ENCODE measurements at places on chromosomes 6 and 20.

GRCh38 chr6:45445364-45445748 is 67.6 kb upstream of the SUPT3H start:
- DNase-seq = no peak

DNA sequence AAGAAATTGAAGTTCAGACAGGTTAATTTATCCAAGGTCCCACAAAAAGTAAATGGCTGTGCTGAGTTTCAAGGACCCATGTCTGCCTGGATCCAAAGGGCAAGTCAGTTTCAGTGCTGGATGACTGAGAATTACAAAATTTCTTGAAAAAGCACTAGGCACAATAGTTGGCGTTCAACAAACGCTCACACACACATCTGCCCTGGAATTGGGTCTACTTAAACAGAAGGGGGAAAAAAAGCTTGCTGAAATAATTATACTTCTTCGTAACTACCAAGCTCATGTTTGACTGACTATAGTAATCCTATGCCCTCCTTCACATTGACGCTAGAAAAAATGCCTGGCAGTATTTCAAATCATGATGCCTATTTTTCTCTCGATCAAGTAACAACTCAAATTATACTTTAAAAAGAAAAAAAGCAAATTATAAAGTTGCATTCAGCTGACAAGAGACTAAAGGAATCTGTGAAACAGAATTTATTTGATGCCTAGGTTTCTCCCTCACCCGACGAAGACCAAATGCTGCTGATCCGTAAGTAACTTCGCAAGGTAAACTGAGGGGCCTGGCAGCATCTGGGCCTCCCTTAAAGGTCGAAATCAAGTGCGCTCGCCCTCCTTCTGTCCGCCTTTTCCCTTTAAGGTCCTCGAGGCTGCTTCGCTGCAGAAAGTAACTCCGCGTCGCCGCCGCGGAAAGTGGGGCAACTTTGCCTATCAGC is 650 bp upstream of the CD2AP start:
- DNase-seq = no peak

DNA sequence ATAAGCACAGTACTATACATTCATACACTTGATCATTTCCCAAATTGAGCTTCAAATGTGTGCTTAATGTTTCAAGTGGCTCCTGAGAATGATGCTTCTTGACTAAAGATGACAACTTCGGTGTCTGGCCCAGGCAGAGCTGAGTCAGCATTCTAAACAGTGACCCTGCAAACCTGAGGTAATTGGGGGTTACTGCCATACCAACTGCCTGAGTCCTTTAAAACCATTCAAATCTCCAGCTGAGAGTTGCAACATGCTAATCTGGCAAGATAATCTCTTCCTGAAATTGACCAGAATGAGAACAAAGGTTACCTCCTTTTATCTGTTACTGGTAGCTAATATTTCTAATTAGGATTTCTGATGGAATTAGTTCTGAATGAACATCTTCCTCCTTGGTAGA is 8.2 kb downstream of the BACH2 start:
- no peak for DNase-seq

DNA sequence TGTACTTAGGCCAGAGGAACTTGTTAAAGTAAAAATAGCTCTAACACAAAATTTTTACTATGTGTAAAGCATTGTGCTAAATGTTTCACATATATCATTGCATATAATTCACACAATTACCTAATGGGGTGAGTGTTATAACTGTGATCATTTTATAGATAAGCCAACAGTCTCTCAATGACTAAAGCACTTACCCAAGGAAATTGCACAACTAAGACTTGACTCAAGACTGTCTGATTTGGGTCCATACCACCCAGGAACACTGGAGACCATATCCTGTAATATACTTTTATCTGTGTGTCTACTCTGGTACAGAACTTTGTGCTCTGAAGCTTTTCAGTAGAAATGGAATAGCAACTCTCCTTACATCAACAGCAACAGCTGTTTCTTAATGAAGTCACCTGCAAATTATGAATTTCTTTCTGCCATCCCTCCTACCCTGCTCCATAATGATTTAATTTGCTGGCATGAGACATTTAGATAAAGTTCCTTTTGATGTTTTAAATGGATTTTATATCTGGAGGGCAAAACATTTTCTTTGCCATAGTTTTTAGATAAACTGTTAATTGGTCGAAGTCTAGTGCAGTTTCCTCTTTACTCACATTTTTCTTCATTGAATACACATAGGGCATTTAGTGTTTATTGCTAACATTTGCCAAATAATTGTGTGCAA is 47.5 kb downstream of the TSPYL4 start:
- DNase-seq = no peak

GRCh38 chr6:154686162-154686561 is 47.1 kb upstream of the SCAF8 start:
- DNase-seq = no peak

DNA sequence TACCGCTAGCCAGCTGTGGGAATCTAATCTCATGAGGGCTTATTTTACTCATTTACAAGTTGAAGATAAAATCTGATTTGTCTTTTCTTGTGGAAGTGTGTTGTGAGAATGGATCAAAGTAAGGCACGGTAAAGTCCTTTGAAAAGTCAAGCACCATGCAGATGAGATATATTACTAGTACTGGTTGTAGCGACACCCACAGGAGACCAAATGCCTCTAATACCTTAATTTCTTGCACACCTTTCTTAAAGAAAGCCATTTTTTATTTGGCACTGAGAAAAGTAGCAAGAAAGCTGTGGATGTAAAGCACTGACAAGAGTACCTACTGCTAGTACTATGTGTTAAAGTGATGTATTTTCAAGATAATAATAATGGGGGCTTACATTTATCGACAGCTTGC is 191.0 kb upstream of the MMS22L start:
- no peak for DNase-seq

GRCh38 chr20:3794701-3795420 is 1.2 kb upstream of the CDC25B start:
- DNase-seq = no peak

- DNase-seq = peak; percentile 79
These were observed 103.0 kb downstream of the SASH1 start for GRCh38 chr6:148445620-148446019.

DNA sequence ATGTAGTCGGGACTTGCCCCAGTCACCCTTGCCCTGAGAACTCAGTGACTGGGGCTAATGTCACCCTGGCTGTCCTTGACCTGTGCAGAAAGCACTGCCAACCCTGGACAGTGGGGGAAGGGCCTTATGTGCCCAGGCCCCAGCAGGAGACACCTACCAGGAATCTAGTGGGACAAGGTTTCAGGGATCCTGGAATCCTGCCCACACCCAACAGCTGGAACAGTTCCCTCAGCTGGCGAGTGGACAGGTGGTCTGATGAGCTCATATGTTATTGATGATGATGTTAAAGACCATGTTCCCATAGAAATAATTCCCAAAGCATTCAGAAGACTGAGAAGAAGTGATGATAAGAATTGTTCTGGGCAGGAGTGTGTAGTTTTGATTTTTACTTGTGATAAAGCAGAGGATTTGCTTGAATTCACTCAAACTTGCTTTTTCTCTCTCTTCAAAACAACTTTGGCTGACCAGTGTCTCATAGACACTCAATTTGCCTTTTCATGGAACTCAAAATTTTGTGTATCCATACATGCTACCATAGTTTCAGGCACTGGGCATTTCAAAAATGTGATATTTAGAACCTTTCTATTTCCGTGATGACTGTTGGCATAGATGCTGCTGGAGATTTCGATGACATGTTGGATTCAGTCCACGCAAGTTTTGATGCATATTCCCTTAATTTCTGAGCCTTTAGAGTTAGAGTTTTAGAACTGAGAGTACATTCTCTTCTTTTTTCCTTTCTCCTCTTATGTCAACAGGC is 79.3 kb downstream of the SLC22A3 start:
- DNase-seq = no peak

DNA sequence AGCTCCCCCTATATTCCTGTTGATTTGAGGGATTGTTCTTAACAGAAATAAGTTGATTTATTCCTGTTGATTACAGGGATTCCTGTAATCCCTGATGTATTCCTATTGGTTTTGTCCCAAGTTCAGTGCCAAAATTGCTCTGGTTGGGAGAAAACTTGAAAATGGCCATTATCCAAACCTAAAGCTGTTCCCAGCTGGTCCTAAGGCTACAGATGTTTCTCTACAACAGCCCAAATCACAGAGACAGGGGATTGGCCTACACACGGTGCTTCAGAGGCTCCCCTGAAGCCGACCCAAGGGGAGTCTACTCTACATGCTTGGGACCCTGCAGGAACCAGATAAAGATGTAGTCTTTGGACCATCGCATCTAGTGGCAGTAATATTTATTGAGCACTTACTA is 99.0 kb upstream of the AKAP12 start:
- DNase-seq = no peak

- DNase-seq = no peak
These were observed 26.1 kb upstream of the KLHL31 start for GRCh38 chr6:53691667-53692133.

DNA sequence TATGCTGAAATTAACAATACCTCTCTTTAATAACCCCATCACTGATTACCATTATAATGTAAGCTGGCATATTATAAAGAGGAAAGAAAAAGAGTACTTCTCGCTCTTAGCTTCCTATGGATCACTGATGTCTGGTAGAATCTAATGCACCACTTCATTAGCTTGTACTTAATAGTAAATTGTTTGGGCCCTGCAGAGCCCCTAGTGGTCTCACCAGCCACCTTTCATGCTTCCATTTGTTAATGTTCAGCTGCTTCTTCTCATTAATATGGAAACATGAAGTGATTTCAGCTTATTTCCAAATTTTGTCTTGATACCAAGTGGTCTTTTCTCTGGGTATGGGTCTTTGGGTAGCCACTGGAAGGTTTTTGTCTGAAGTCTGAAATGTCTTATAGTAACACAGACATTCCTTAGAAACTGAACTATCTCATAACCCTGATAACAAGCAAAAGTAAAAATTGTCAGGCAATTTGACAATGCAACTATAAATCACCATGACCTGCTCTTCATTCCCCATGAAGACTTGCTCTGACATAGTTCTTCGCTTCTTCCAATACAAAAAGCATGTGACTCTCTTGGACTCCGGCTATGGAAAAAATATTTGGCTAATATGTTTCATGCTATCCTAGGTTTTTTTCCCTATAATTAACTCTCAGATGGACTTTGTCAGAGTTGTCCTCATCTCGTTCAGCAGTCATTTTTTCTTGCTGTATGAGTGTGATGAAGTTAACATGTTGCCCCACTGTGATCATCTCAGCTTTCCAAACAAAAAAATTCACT is 395.8 kb upstream of the MARCKS start:
- no peak for DNase-seq

DNA sequence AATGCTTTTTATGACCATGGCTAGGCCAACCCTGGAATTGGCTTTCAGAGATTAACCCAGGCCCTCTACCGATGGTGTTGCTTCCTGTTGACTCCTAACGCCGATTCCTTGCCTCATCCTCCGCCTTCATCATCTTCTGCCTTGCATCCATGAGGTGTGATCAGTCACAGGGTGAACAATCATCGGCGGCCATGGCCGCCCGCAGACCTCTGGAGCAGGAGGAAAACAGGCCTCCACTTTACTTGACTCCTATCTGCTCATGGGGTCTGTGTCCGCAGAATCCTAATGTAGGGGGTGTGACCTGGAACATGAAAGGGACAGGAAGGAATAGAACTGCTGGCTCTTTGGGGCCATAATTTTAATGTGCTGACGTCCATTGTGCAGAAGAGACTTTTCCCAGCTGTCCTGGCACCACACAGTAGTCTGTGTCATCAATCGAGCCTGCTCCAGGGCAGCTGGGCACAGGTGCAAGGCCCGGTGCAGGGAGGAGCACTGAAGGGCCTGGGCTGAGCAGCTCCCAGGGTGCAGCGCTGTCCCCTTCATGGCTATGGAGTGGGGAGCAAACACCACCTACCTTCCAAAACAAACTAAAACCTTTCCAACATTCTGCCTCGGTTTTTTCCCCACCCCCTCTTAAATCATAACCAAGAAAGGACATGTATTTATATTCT is 8.0 kb downstream of the SLC22A3 start:
- no peak for DNase-seq

DNA sequence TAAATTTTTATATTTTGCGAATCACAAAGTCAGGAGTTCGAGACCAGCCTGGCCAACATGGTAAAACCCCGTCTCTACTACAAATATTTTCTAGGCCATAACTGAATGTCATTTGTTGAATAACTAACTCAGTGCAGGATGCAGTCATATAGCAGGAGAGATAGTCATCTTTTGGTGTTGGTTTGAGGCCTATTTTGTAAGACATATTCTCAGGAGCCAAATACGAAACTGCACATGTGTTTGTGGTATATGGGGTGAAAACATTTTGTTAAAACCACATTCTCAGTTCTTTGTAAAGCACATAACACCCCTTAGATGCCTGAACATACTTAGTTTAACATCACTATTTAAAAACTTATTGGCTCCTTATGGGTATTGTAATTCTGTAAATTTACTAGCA is 4.7 kb upstream of the ENPP5 start:
- DNase-seq = no peak

- DNase-seq = no peak
These were observed 103.7 kb downstream of the SNAP25 start for GRCh38 chr20:10322073-10323012.

GRCh38 chr6:113894712-113895674 is 37.8 kb downstream of the MARCKS start:
- DNase-seq = no peak

DNA sequence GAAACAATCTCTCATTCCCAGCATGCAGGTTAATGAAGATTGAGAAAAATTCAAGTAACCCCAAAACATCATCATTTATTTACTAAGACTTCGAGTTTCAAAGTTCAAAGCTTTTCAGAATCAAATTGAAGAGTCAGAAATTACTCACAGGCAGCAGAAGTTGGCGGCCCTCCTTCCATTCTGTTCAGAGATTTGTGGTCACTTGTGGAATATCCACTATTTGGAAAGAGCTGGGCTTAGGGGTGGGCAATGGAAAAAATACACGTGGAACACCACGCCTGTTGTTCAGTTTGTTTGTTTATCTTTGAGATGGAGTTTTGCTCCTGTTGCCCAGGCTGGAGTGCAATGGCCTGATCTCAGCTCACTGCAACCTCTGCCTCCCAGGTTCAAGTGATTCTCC is 108.6 kb upstream of the NAA20 start:
- DNase-seq = no peak

GRCh38 chr20:56943946-56944945 is 315.1 kb downstream of the TFAP2C start:
- no peak for DNase-seq

- no peak for DNase-seq
These were observed 24.7 kb upstream of the MOCS1 start for GRCh38 chr6:39958947-39959346.

- DNase-seq = no peak
These were observed 690.9 kb upstream of the NRSN1 start for GRCh38 chr6:23435126-23435525.

GRCh38 chr6:4599924-4600323 is 176.3 kb upstream of the CDYL start:
- DNase-seq = peak; percentile 69

DNA sequence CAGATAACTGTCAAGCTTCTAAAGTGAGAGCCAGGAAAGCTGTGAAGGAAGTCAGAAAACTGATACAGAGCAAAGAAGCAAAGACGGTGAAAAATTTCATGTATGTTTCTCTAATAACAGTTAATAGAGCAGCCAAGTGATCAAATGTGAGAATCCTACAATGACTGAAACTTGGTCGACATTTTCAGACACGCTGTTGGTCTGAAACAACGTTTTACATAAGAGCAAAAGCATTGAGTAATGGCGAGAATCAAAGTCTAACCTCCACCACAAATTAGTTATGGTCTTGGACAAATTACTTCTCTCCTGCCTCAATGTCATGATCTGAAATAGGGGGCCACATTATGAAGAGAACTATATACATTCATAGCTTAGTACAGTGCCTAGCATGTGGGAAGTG is 3.3 kb downstream of the MKKS start:
- DNase-seq = no peak

All from islet precursor cell (in vitro differentiated cells).